ENCODE measurements at places on chromosomes 2 and 18.

DNA sequence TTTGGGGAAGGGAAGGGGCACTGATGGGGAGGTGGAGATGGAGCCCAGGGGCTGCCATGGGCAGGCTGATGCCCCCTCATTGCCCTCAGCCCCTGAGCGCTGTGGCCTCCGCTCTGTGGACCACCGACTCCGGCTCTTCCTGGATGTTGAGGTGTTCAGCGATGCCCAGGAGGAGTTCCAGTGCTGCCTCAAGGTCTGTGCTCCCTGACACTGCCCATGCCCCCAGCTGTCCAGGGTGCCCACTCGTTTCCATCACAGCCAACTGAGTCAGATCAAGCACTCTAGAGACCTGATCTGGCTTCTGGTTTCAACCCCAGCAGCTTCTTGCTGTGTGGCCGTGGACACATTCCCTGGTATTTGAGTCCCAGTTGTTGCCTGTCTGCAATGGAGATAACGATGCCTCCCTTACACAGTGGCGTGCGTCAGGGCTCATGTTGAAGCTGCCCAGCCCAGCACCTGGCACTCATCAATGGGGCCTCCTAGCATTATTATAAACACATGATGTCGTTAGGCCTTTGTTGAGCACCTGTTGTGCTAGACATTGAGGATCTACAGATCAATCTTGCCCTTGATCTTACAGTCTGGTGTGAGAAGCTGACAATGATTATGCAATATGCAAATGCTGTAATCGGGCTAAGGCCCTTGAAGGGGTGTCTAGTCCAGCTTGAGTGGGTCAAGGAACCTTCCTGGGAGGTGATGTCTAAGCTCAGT is 14.4 kb downstream of the STK11IP start:
- DNase-seq, result no peak

- no peak for DNase-seq
Measured at GRCh38 chr2:161946489-161947107, 127.4 kb downstream of the DPP4 start.

DNA sequence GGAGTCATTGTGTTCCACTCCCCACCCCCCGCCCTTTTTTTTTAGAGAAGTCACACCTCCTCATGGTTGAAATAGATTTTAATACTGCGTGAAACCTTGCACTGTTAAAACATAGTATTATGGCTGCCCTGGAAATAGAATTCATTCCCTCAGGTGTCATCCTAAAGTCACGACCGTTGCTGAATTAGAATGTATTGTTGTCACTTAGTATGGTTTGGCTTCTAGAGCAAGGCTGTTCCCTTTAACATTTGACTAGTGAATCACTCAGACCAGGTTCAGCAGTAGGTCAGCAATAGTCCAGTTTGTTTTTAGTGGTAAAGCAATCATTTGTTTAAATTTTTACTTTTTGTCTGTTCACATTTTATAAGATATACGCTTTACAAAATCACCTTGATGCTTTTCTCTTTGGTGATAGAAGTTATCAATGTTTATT is 1.2 kb downstream of the BABAM2 start:
- DNase-seq, result no peak

GRCh38 chr2:113039719-113040118 is 12.9 kb downstream of the IL36B start:
- no peak for DNase-seq

- no peak for DNase-seq
Measured at GRCh38 chr2:223613017-223613950, 11.1 kb upstream of the SCG2 start.

- DNase-seq, result no peak
Measured at GRCh38 chr18:21131698-21132227, 20.1 kb upstream of the ROCK1 start.

GRCh38 chr2:131156452-131157149 is 51.5 kb downstream of the PLEKHB2 start:
- DNase-seq, result no peak

DNA sequence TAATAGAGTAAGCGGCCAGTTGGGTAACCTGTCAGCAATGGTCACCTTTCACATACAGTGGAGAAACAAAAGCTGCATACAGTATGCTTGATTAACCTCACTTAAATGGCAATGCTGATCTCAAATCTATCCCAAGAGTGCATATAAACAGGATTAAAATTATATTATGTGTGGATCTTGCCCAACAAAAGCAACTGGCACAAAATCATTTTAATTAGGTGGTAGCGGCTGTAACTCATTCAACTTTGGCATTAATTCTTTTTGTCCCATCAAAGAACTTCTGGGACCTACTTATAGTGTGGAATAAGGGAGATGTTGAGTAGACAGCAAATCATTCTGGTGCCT is 167.8 kb upstream of the VRK2 start:
- no peak for DNase-seq

GRCh38 chr18:54931152-54931551 is 28.1 kb downstream of the CCDC68 start:
- no peak for DNase-seq

DNA sequence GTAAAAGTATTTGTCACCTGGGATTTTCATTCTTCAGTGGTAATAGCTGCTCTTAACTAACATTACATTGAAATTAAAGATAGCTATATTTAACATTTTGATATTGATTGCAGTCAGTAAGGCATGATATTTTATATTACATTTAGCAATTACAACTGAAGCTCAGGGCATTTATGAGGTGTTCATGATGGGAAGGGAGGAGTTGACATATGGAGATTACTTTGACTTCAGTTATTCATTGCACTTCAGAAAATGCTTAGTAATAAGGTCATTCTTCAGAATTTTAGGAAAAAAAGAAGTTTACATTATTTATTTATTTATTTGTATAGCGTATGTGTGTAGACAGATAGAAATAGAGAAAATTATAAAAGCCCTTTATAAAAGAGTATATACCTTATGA is 352.0 kb downstream of the GALNT13 start:
- DNase-seq, result no peak

GRCh38 chr18:47912343-47912742 is 18.1 kb downstream of the SMAD2 start:
- no peak for DNase-seq

DNA sequence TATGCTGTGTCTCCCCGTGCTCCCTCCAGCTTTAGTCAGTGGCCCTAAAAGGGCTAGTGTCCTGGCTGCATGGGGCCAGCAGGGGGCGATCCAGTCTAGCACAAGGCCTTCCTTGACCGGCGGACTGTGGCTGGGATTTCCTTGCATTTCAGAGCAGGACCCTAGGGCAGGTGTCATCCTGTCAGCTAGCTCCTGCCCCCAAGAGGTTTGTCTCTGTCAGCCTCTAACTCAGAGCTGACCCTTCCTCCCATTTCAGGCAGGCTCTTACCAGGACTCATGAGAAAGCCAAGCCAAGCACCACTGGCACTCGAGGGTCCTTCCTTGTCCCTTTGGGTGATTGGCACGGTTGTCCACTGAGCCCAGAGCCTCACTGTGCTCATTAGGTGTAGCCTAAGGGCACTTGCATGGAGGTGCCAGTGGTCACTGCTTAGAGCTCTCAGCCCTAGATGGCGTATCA is 140.3 kb downstream of the RPIA start:
- DNase-seq, result no peak

Measured in effector CD4-positive, alpha-beta T cell (primary cell).